ENCODE measurements at places on chromosomes 7 and 10. TPM values are rescaled to one million over a fixed set of nuclear protein-coding genes. Genes with fewer than 3 reads are reported as not detected.

- no peak for DNase-seq
Observed at GRCh38 chr7:123987445-123987844, 45.4 kb downstream of the TMEM229A start.

- no peak for DNase-seq
Observed at GRCh38 chr7:107996072-107996882, 6.7 kb downstream of the LAMB1 start.

The DIP2C gene
- 7.2 TPM for total RNA-seq

- no peak for DNase-seq
Observed at GRCh38 chr7:40749877-40750276, 615.1 kb downstream of the SUGCT start.

DNA sequence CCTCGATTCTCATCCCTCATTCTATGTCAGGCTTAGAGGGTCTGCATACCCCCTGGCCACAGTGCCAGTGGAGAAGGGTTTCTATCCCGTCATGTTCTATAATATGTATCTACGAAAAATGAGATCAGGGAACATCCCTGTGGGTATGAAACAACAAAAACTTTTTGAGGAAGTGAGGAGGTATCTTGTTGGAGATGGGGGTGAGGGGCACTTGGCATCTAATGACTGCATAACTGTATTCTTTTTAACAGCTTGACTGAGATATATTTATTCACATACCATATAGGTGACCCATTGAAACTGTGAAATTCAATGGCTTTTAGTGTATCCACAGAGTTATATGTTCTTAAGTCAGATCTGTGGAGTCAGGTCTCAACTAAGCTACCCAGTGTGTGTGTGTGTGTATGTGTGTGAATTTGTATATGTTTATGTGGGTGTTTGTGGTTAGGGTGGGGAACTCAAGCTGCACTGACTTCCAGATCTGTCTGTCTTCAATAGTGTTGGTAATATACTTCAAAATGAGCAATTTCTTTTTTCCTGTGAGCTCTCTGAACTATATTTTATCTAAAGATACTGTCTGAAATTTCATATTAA is 528.9 kb downstream of the CNTNAP2 start:
- DNase-seq = no peak

The LAMB1 gene
- 77.2 TPM for total RNA-seq

The PDK4 gene
- total RNA-seq = 0.62 TPM

DNA sequence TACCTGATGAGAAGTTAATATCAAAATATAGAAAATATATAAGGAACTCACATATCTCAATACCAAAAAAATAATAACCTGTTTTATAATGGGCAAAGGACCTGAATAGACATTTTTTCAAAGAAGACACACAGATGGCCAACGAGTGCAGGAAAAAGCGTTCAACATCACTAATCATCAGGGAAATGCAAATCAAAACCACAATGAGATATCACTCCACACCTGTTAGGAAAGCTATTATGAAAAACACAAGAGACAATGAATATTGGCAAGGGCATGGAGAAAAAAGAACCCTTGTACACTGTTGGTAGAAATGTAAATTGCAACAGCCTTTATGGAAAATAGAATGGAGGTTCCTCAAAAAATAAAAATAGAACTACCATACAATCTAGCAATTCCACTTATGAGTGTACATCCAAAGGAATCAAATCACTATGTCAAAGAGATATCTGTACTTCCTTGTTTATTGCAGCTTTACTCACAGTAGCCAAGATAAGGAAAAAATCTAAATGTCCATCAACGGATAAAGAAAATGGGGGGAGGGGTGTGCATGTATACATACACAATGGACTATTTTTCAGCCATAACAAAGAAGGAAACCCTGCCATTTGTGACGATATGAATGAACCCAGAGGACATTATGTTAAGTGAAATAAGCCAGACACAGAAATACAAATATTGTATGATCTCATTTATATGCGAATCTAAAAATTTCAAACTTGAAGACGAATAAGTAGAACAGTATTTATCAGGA is 3.6 kb upstream of the ALOX5 start:
- no peak for DNase-seq

The OGDHL gene
- total RNA-seq = 31.9 TPM

The GPR26 gene
- total RNA-seq = 0.07 TPM

- no peak for DNase-seq
Observed at GRCh38 chr10:112078003-112078402, 105.6 kb downstream of the GPAM start.

GRCh38 chr10:85012305-85012704 is 683.9 kb downstream of the CCSER2 start:
- no peak for DNase-seq

GRCh38 chr7:34219153-34219718 is 313.9 kb downstream of the BMPER start:
- DNase-seq = no peak

The RBM17 gene
- total RNA-seq = 44.1 TPM

DNA sequence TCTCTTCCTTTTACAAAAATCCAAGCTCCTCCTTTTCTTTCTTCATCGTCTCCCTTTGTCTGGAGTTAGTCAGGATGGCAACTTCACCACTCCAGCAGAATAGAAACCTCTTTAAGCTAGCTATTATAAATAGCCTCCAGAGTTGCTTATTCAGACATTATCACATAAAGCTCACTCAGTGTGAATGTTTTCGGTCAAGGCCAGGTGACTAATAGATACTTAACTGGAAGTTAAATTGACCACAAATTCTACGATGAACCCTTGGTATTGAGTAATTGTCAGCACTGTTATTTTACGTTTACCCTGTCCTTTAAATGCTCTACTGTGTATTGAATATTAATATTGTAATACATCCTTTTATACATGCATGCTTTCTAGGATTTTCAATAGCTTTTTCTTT is 340.4 kb downstream of the OTUD1 start:
- DNase-seq = no peak

The ANKRD2 gene
- total RNA-seq = not detected
